ENCODE measurements at places on chromosomes 12 and 14. TPM values are rescaled to one million over a fixed set of nuclear protein-coding genes. Genes with fewer than 3 reads are reported as not detected.

The C12orf60 gene
- 1.2 TPM for total RNA-seq

The RAD51AP1 gene
- 0.43 TPM for total RNA-seq

The PTGDR gene
- total RNA-seq = 0.16 TPM

The TMEM179 gene
- total RNA-seq = 0.52 TPM

The SMIM41 gene
- 2.0 TPM for total RNA-seq

The SPIC gene
- not detected for total RNA-seq

The CLEC4C gene
- not detected for total RNA-seq

The E2F7 gene
- total RNA-seq = 1.6 TPM

The C12orf42 gene
- not detected for total RNA-seq

The CORO1C gene
- total RNA-seq = 165 TPM

The RFX4 gene
- not detected for total RNA-seq

The TSPAN8 gene
- not detected for total RNA-seq

The ARHGDIB gene
- total RNA-seq = not detected

The P2RX2 gene
- 0.16 TPM for total RNA-seq

The MAP3K9 gene
- total RNA-seq = 0.09 TPM

The DLK1 gene
- not detected for total RNA-seq

The ATXN2 gene
- 18.6 TPM for total RNA-seq

The FLRT2 gene
- total RNA-seq = 0.77 TPM

The TPH2 gene
- total RNA-seq = under 0.01 TPM

The SERPINA9 gene
- not detected for total RNA-seq

The KLHDC1 gene
- 9.0 TPM for total RNA-seq

The FGF23 gene
- total RNA-seq = not detected

The P2RX7 gene
- total RNA-seq = 0.47 TPM

The KIF26A gene
- not detected for total RNA-seq

The SLC17A8 gene
- total RNA-seq = 0.16 TPM
